Caco-2 (cell line): ENCODE measurements at places on chromosomes 2 and 18. TPM values are rescaled to one million over a fixed set of nuclear protein-coding genes. Genes with fewer than 3 reads are reported as not detected.

Gene OBSL1
- total RNA-seq, result 56.2 and 57.6 TPM in 2 replicates

Gene FRZB
- 0.16 TPM in 1 of 2 replicates, not detected in the other for total RNA-seq

Gene FSHR
- 0.41 and 1.0 TPM in 2 replicates for total RNA-seq

Gene MERTK
- total RNA-seq, result 39.2 and 42.6 TPM in 2 replicates

Gene CABLES1
- 27.2 and 29.5 TPM in 2 replicates for total RNA-seq

Gene IL18RAP
- total RNA-seq, result not detected in 2 replicates

Gene FBXO11
- total RNA-seq, result 57.2 and 60.5 TPM in 2 replicates

Gene ALKAL2
- not detected in 2 replicates for total RNA-seq

GRCh38 chr2:163185160-163185559 lies 346.6 kb upstream of the KCNH7 start:
- no peak for DNase-seq
- no peaks in the 10 kb centered on the region for H3K36me3 ChIP-seq
- no peaks in the 10 kb centered on the region for H3K27me3 ChIP-seq

DNA sequence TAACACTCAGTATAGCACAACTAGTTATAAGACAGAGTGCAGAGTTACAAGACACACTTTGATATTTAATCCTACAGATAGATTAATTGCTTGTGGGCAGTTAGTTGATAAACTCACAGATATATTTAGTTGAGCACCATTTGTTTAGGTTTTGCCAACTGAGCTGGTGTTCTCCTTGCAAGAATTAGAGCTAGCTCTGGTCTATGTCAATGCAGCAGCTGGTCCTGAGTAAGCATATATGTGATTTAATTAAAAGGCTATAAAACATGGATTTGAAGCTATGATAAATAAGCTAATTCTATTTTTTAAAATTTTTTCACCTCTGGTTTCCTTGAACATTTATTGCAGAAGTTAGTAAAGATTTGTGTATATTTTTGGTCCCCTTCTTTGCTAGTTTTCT lies 35.6 kb downstream of the GPD2 start:
- H3K27me3 ChIP-seq, result no peaks in the 10 kb centered on the region
- H3K27ac ChIP-seq, result no peak overlapping the region
- no peaks in the 10 kb centered on the region for H3K36me3 ChIP-seq
- H3K4me1 ChIP-seq, result peaks cover 39% of the 10 kb centered on the region
- no peak for DNase-seq

GRCh38 chr18:62954366-62954765 lies 239.0 kb downstream of the PHLPP1 start:
- no peak overlapping the region for H3K27ac ChIP-seq
- H3K27me3 ChIP-seq, result no peaks in the 10 kb centered on the region
- H3K36me3 ChIP-seq, result no peaks in the 10 kb centered on the region
- no peak overlapping the region for H3K4me3 ChIP-seq
- H3K4me1 ChIP-seq, result no peaks in the 10 kb centered on the region
- DNase-seq, result no peak

- no peaks in the 10 kb centered on the region; the same call in 1 of the 2 replicates for H3K4me1 ChIP-seq
- H3K27ac ChIP-seq, result no peak overlapping the region
- H3K4me3 ChIP-seq, result no peak overlapping the region
- DNase-seq, result no peak
- H3K36me3 ChIP-seq, result no peaks in the 10 kb centered on the region
These were observed 135.3 kb downstream of the TMEM163 start for GRCh38 chr2:134583462-134583861.

- no peaks in the 10 kb centered on the region for H3K36me3 ChIP-seq
- DNase-seq, result no peak
- no peaks in the 10 kb centered on the region for H3K27me3 ChIP-seq
- H3K27ac ChIP-seq, result no peak overlapping the region
These were observed 62.6 kb downstream of the SMAD7 start for GRCh38 chr18:48887905-48888772.

DNA sequence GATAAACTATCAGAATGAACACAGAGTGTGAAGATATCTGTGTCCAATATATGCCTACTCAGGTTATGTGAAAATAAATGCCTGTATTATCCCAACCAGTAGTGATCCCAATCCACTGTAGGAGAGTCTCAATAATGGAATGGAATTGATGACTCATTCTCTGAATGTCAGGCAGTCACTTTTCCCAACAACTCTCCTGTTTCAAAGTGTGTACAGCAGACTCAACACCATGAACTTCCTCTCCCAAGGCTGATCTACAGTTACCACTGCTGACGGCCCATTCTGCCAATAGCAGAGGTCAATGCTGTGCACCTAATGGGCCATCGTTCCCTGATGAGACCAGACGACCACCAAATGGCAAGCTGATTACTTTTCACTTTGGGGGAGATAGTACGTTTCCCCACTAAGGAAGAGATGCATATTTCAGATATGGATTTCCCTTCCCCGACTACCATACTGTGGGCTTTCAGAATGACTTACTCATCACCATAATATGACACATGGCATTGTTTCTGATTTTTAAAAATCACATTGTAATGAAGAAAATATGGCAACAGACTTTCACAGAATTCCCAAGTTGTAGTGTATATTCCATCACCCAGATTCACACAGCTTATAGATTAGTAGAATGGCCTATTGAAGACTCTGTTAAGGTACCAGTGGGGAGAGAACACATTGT lies 601.7 kb upstream of the VRK2 start:
- peaks cover 3% of the 10 kb centered on the region; the same call in 1 of the 2 replicates for H3K4me1 ChIP-seq
- no peak for DNase-seq
- no peak overlapping the region for H3K27ac ChIP-seq

- no peak overlapping the region for H3K4me3 ChIP-seq
- H3K27me3 ChIP-seq, result no peaks in the 10 kb centered on the region
- peak; percentile 65 for DNase-seq
- no peaks in the 10 kb centered on the region for H3K36me3 ChIP-seq
These were observed 71.7 kb downstream of the HS1BP3 start for GRCh38 chr2:20578895-20579825.

DNA sequence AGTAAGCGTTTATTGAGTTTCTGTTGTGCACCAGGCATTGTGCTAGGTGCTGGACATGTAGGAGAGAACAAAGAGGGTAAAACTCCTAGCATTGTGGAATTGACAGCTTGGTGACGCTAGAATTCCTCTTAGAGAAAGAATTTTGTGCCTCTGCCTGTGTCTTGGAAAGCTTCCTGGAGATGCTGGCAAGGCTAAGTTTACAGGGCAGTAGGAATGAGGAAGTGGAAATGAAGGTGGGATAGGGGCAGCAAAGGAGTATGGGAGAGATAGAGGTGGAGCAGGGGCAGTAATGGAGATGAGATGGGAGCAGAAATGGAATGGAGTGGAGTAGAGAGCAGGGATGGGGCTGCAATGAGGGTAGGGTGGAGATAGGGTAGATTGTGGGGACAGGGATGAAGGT lies 29.8 kb downstream of the GPR39 start:
- no peak overlapping the region for H3K4me3 ChIP-seq
- no peaks in the 10 kb centered on the region for H3K36me3 ChIP-seq
- peak overlapping the region; percentile 2 for H3K27ac ChIP-seq
- no peak for DNase-seq

DNA sequence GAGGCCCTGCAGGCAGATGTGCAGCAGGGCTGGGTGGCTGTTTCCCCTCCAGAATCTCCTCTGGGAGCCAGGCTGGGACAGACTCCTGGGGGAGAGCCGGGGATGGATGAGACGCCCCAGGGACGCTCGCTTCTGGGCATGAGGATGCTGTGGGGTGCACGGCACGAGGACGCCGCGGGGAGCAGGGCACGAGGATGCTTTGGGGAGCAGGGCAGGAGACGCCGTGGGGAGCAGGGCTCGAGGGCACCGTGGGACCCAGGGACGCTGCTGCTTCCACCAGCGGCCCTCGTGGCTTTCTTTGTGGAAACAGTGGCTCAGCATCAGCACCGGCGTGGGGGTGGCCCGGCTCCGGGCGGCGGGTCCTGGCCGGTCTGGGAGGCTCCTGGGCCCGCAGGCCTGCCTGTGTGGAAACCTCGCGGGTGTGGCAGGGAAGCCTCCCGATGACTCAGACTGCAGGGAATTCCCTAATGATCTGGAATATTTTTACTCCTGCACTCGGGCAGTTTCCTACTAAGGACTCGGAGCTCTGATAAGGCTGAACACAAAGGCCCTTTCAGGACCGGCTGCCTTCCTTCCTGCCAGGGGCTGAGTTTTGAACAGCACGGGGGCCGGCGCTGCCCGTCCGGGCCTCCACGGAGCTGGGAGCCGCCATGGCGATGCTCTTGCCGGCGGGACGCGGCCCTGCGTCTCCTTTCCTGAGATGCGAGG lies 62.6 kb downstream of the NFATC1 start:
- no peak overlapping the region for H3K4me3 ChIP-seq
- peak; percentile 71 for DNase-seq
- H3K36me3 ChIP-seq, result no peaks in the 10 kb centered on the region
- H3K27ac ChIP-seq, result no peak overlapping the region
- no peaks in the 10 kb centered on the region for H3K27me3 ChIP-seq
- H3K4me1 ChIP-seq, result peaks cover 17% of the 10 kb centered on the region

GRCh38 chr2:9118383-9118960 lies 88.1 kb upstream of the ASAP2 start:
- no peaks in the 10 kb centered on the region for H3K36me3 ChIP-seq
- H3K27ac ChIP-seq, result no peak overlapping the region
- no peak overlapping the region for H3K4me3 ChIP-seq
- no peaks in the 10 kb centered on the region for H3K27me3 ChIP-seq

DNA sequence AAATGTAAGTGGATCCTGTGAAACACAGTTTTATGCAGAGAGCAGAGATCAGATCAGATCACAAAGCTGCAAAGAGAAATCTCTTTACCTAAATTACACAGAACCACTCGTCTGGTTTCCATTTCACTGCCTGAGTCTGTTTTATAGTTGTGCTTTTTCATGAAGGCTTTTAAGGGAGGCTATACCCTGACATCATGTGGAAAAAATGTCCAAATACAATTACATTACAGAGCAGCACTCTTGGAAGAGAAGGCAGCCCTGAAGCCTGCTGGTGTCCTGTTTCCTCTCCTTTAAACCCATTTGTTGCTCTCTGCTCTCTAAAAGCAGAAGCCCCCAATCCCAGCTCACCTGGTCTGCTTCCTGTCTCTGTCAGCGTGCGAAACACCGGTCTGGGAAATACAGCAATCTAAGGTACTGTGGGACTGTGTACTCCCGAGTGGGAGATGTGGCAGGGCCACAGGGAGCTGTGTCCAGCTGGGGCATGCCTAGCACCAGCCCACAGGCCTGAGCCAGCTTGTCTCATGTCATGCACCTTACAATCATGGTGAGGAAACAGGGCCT lies 24.8 kb upstream of the ZFP36L2 start:
- DNase-seq, result no peak
- peaks cover 3% of the 10 kb centered on the region; the same call in 1 of the 2 replicates for H3K4me1 ChIP-seq
- no peak overlapping the region for H3K27ac ChIP-seq
- H3K27me3 ChIP-seq, result no peaks in the 10 kb centered on the region
- no peak overlapping the region for H3K4me3 ChIP-seq

DNA sequence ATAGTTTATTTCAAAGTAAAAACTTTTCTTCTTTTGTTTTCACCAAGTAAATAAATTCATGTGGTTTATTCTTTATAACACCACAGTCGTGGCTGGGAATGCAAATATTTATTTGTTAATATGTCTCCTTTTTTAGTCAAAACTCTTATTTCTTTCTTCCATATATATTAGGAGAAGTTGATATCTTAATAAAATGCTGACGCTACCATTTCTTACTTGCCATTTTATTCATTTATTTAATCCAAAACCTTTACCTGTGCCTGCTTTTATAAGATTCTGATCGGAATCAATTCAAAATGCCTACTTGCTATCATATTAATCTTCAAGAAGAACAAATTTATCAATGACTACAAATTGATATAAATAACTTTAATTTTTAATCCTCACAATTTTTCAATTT lies 362.9 kb upstream of the FSIP2 start:
- no peaks in the 10 kb centered on the region for H3K4me1 ChIP-seq
- DNase-seq, result no peak
- H3K27me3 ChIP-seq, result no peaks in the 10 kb centered on the region
- no peak overlapping the region for H3K27ac ChIP-seq

DNA sequence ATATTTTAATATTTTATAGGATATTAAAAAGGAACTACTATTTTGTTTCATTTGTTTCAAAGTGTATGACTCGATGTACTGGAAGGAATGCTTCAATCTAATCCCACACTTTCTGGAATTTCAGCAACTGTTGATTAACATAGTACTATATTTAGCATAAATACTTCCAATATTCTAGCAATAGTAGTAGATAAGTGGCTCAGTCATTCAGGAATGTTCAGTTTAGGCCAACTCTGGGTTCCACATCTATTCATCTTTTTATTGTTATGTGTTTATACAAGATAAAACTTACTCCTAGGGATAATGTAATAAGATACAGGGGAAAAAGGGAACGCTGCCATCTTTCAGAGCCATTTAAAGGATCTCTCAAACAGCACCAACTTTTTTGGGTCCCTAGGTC lies 22.3 kb upstream of the ORC2 start:
- H3K4me1 ChIP-seq, result no peaks in the 10 kb centered on the region; the same call in 1 of the 2 replicates
- H3K27ac ChIP-seq, result no peak overlapping the region
- H3K27me3 ChIP-seq, result no peaks in the 10 kb centered on the region
- H3K36me3 ChIP-seq, result 0 out of 2 replicates have a peak, but pooled peaks cover 1% of the 10 kb centered on the region
- DNase-seq, result no peak

GRCh38 chr2:964562-964961 lies 13.9 kb downstream of the SNTG2 start:
- H3K36me3 ChIP-seq, result no peaks in the 10 kb centered on the region
- no peak overlapping the region for H3K27ac ChIP-seq
- H3K27me3 ChIP-seq, result no peaks in the 10 kb centered on the region; the same call in 1 of the 2 replicates
- no peak overlapping the region for H3K4me3 ChIP-seq

DNA sequence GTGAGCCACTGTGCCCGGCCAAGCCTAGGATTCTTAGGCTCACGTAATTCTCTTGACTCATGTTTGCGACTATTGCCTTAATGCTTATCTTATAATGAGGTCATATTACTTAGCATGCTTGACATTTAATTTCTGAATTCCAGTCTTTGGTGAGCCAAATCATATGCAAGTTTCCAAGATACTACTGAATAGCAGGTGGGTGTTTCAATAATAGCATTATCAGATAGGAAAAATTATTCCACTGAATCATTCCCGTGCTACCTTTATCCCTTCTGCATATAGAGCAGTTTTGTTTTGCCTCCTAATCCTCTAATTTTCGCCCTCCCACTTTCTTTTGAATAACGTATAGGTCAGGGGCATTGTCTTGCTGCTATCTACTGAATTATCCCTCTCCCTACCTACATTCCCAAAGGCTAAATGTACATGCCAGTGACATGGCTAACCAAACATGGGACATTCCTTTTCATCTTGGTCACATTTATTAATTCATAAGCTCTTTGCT lies 4.9 kb downstream of the DAW1 start:
- peaks cover 60% of the 10 kb centered on the region for H3K4me1 ChIP-seq
- H3K36me3 ChIP-seq, result no peaks in the 10 kb centered on the region
- H3K27me3 ChIP-seq, result no peaks in the 10 kb centered on the region
- DNase-seq, result no peak
- no peak overlapping the region for H3K4me3 ChIP-seq

GRCh38 chr2:177147093-177147694 lies 65.4 kb upstream of the HNRNPA3 start:
- H3K4me1 ChIP-seq, result no peaks in the 10 kb centered on the region
- no peak overlapping the region for H3K27ac ChIP-seq
- no peak overlapping the region for H3K4me3 ChIP-seq
- DNase-seq, result no peak

- no peak overlapping the region for H3K4me3 ChIP-seq
- peaks cover 1% of the 10 kb centered on the region for H3K36me3 ChIP-seq
- no peaks in the 10 kb centered on the region for H3K27me3 ChIP-seq
- no peak overlapping the region for H3K27ac ChIP-seq
- H3K4me1 ChIP-seq, result peaks cover 55% of the 10 kb centered on the region
- DNase-seq, result no peak
These were observed 16.7 kb downstream of the IL1R1 start for GRCh38 chr2:102159295-102159694.

- no peaks in the 10 kb centered on the region for H3K4me1 ChIP-seq
- H3K27me3 ChIP-seq, result no peaks in the 10 kb centered on the region
- H3K4me3 ChIP-seq, result no peak overlapping the region
- no peak overlapping the region for H3K27ac ChIP-seq
- no peak for DNase-seq
- H3K36me3 ChIP-seq, result no peaks in the 10 kb centered on the region
These were observed 107.7 kb downstream of the SCG2 start for GRCh38 chr2:223494496-223494895.
